ENCODE measurements at places on chromosomes 3 and 15. TPM values are rescaled to one million over a fixed set of nuclear protein-coding genes. Genes with fewer than 3 reads are reported as not detected.

DNA sequence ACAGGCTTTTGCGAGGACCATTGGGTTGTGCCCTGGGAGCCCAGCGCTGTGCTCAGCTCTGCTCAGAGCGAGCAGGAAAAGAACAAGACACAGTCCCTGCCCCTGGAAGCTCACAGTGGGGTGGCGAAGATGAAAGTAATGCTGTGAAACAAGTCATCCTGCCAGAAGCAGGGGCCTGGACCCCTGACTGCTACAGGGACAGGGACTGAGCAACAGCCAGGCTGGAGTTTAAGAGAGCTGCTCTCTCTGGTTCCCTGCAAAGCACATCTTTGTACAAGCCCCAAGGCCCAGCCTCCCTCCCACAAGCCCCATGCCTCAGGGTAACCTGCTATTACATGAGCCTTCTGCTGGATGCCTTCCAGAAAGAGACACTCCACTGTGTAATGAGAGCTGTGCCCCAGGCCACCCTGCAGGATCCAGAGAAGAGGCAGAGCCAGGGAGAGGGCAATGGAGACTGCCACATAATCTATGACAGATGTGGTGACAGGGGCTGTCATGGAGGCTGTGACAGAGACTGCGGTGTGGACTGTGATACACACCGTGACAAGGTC, 7.1 kb upstream of the HCN4 start:
- DNase-seq, result no peak

The FEZF2 gene
- not detected for total RNA-seq

The GOLGA8T gene
- total RNA-seq, result 0.24 TPM

- DNase-seq, result peak; percentile 3
These were observed 47.0 kb downstream of the PTPN23 start for GRCh38 chr3:47427866-47428265.

GRCh38 chr15:42087460-42087859, 6.9 kb downstream of the PLA2G4D start:
- no peak for DNase-seq

All from ovary (tissue), 10 donors.